ENCODE measurements at places on chromosomes 1 and 21.

GRCh38 chr1:91601554-91602376, 101.1 kb downstream of the CDC7 start:
- DNase-seq, result no peak

DNA sequence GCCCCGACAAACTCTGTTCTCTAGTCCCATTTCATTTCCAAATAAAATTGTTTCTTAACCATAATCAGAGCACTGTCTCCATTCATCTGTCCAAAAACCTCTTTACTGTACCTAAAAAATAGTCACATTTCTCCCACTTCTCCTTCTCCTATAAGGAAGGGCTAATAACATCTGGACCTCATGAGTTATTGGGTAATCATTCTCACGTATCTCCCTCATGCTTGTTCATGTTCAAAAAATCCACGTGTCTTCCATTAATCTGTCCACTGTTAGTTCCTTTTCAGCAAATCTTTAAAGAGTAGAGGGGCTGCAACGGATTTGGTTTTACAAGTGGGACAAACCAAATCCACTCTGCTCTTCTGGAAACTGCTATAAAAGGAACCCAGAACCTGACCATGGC, 1418.8 kb downstream of the MRPL39 start:
- DNase-seq, result no peak

- no peak for DNase-seq
Observed at GRCh38 chr1:92679980-92680379, 104.9 kb downstream of the EVI5 start.

- DNase-seq, result no peak
Observed at GRCh38 chr1:29459620-29459945, 223.3 kb downstream of the PTPRU start.

GRCh38 chr1:67429528-67430357, 459 bp downstream of the SERBP1 start:
- DNase-seq, result no peak

GRCh38 chr1:27366113-27366410, 699 bp downstream of the MAP3K6 start:
- peak; percentile 56 for DNase-seq

DNA sequence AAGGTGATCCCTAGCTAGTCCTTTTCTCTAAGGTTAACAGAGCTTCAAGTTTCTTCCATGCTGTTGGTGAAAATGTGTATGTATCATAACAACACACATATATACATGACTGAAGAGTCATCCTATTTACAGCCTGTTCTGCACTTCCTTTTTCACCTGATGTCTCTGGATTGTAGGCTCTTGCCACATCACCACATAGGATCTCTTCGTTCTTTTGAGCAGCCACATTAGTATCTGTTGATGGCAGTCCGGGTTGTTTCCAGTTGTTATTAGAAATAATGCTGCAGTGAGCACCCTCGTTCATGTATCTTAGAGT, 19.7 kb downstream of the MRPL37 start:
- DNase-seq, result no peak

GRCh38 chr1:162351246-162351842, 25.3 kb downstream of the SPATA46 start:
- no peak for DNase-seq

- no peak for DNase-seq
Observed at GRCh38 chr21:18620436-18620835, 216.9 kb upstream of the TMPRSS15 start.

- DNase-seq, result no peak
Observed at GRCh38 chr1:29969576-29969975, 733.3 kb downstream of the PTPRU start.

GRCh38 chr1:38028671-38029070, 16.1 kb downstream of the UTP11 start:
- DNase-seq, result no peak

- no peak for DNase-seq
Observed at GRCh38 chr1:226731257-226731893, 7.7 kb downstream of the ITPKB start.

- DNase-seq, result no peak
Observed at GRCh38 chr1:11924334-11925195, 1.7 kb downstream of the KIAA2013 start.

DNA sequence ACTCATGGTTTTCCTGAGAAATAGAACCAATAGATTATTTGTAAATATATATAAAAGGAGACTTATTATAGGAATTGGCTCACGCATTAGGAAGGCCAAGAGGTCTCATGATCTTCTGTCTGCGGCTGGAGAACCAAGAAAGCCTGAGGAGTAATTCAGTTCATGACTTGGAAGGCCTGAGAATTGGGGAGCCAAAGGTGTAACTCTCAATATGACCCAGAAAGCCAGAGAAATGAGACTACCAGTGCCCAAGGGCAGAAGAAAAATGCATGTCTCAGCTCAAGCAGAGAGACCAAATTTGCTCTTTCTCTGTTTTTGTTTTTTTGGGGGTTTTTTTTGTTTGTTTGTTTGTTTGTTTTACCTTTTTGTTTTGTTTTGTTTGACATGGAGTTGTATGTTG, 19.5 kb downstream of the SLAMF7 start:
- no peak for DNase-seq

- no peak for DNase-seq
Observed at GRCh38 chr21:35976481-35976880, 83.8 kb downstream of the SETD4 start.

- DNase-seq, result no peak
Observed at GRCh38 chr1:158121604-158122254, 59.0 kb upstream of the CD1D start.

DNA sequence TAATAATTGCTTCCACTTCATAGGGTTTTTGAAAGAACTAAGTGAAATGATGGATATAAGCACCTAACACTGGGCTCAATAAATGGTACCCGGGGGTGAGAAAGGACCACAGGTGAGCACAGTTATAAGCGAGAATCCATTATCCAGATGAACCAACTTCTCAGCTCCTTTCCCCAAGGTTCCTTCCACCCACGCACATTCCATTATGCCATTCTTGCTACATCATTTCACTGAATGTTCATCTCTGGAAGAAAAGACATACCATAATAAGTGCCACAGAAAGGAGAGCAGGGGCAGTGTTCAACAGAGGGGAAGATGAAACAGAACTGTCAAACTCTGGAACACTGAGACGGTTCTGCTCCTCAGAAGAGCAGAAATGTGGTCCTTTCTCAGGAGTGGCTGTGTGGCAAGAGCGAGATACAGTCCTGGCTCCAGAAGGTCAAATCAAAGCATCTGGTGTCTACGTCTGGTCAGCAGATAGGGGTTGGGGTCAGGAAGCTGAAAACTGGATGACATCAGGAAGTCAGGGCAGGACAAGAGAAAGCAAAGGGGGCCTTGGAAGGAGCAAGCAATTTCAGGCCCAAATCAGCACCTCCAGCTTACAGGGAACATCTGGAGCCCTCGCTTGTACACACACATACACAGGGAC, 255.4 kb upstream of the TMEM51 start:
- no peak for DNase-seq

- DNase-seq, result no peak
Observed at GRCh38 chr1:29760067-29760564, 523.8 kb downstream of the PTPRU start.

GRCh38 chr1:27102707-27103468, 52.0 kb downstream of the SLC9A1 start:
- peak; percentile 61 for DNase-seq

DNA sequence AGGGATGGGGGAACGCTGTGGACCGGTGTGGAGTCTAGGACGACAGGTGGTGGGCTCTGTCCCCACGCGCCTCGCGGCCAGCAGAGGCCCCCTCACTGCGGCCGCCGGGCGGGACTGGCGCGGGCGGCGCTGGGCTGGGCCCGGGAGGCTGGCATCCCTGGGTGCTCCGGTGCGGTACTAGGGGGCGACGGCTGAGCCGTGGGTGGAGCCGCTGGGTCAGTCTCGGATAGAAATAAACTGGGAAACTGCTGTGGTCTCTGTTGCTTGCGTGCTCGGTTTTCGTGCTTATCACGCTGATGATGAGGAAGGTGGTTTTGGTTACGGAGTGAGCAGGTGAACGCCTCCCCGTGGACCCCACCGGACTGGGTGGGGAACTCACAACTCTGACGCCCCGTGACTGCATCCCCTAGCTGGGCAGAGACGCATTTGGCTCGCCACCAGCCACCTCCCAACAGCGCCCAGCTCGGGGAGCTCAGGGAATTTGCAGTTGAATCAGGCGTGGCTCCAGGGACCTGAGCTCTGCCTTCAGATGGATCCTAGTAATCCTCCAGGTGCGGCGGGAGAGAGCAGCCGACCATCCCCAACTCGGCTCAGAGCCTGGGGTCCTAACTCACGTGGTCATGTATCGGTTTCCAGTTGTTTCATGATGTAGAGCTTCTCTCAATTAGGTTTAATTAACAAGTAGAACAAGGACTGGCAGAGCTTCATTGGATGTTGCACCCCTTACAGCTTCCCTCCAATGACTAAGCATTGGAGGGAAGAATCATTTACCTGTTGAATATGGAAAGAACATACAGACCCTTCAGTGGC, 32.1 kb downstream of the HSD17B7 start:
- no peak for DNase-seq
